NCI-H1417 treated with DMSO at 0.1 percent for 48 hours (cell line): ENCODE measurements at places on chromosomes 1 and 21.

- DNase-seq: no peak
These were observed 206.8 kb downstream of the GPR52 start for GRCh38 chr1:174654560-174654959.

- DNase-seq: no peak
These were observed 27.1 kb downstream of the FTCD start for GRCh38 chr21:46128106-46128932.

DNA sequence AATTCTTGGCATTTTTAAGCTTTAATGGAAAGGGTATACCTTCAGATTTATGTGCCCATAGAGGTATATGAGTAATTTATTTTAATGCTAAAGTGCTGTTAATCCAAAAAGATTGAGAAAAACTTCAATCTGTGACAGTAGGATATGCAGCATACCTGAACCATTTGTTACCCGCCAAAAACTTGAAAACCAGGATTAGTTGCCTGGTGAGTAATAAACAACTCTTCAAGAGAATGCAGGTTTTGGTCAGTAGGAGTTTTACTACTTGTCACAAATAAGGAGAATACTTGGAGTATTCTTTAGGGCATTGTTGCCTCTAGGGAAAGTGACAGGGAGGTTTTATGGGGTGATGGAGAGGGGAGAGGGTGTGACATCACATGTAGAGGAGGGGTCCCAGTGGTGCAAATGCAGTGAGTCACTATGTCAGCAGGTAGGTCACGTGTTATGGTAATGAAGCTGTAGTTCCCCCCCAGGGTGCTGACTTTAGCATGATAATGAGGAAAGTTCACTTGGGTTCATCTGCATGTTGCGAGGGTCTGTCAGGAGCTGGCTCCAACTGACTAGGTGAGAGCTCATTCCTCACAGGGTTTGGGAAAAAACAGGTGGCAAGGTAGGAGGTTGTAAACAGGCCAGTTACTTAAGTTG is 23.1 kb downstream of the USP25 start:
- DNase-seq: no peak

- no peak for DNase-seq
These were observed 4.0 kb downstream of the S100A16 start for GRCh38 chr1:153608742-153609584.

DNA sequence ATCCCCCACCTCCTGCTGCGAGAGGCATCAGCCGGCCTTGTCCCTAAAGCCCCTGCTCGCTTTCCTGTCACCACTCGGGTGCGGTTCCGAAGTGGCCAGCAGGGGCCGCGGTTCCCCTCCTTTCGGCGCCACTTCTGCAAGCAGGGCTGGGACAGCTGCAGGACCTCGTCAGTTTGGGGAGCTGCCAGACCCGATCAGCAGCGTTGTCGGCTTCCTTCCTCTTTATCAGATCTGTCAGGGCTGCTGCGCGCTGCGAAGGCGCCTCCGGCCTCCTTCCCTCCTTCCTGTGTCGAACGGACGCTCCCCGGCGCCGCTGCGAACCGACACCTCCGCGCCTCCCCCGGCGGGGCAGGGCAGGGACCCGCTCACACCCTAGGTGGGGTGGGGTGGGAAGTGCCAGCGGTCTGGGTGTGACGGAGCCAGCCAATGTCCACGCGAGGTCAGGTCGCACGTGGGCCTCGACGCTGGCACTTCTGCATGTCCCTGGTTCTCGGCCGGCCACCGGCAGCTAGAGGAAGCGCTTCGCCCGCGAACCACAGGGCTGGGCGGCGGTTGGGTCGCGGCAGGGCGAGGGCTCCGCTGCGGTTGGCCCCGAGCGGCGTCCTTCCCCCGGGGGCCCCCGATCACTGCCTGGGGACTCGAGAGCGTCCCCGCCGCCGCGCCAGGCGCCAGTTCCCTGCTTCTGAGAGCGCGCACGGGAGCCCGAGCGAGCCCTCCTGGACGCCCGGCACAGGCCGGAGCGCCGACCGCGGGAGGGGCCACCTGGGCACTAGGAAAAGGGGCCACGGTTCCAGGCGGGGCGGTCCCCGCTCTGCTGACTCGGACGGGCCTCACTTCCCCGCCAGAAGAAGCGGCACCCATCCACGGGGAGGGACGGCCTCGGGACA is 81.8 kb downstream of the RUNX3 start:
- DNase-seq: no peak

GRCh38 chr1:53331446-53332185 is 3.7 kb upstream of the LRP8 start:
- DNase-seq: no peak

GRCh38 chr1:207612762-207613161 is 32.2 kb upstream of the CR1L start:
- DNase-seq: no peak

DNA sequence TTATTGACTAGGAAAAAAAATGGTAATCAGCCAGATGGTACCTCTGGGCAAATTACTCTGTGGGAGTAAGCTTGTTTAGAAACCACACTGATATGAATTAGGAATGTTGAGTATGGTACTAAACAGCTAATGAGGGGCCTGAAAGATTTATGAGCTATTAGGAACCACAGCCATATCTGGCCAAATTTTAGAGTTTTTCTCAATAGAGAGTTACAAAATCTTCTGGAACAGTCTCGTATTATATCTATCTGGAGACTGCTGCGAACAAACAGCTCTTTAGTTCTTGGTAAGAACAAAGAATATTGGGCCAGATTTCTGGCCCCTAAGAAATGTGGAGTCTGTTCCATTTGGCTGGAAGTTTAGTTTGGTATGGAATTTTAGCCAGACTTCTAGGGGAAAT is 4.9 kb upstream of the PODN start:
- DNase-seq: no peak
